ENCODE measurements at places on chromosomes 6 and 20.

- no peak for DNase-seq
Observed at GRCh38 chr6:52734072-52734471, 29.2 kb downstream of the GSTA2 start.

DNA sequence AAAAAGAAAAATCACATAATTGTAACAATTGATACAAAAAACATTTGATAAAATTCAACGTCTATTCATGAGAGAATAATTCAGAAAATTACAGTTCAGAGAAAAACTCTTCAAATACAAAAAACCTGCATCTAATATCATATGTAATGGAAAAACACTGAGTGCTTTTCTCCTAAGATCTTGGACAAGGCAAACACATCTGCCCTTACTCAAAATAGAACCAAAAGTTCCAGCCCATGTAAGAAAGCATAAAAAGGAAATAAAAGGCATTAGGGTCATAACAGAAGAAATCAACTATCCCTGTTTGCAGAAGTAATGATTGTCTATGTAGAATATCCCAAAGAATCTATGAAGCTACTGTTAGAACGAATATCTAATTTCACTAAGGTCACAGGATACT lies 721.4 kb downstream of the RFPL4B start:
- no peak for DNase-seq

- no peak for DNase-seq
Observed at GRCh38 chr6:123759472-123759871, 44.2 kb upstream of the NKAIN2 start.

DNA sequence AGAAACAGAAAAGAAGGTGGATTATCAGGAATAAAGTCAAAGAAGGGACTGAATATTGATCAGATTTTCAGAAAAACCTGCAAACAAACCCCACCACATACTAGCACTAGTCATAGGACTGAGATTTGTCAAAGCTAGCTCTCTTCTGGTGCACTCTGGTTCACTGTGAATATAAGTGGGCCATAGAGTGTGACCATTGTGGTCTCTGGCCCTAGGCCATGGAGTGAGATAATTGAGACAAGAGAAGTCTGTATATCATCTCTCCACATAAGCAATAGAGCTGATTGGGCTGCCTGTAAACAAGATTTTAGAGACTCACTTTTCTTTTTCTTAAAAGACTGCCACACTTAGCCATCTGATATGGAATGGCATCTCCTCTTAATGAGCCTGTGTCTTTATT lies 247.2 kb downstream of the LAMA2 start:
- no peak for DNase-seq

DNA sequence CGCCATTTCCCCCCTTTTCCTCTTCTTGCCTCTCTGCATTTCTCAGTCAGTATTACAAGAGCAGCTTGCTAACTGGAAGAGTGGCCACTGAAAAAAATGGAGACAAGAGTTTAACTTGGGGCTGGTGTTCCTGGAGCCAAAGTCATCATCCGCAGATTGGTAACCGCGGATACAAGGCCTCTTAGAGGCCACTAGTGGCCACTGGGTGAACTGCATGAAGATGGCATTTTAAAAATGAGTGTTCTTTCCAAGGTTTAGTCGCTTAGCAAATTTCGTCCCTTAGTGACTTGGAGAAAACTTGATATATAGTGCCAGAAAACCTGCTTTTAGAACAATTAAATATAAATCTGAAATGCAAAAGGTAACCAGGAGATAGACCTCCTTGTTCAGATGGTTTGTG lies 4.8 kb downstream of the F13A1 start:
- DNase-seq: peak; percentile 14

GRCh38 chr6:81901551-81901966 lies 149.1 kb upstream of the TENT5A start:
- DNase-seq: no peak

DNA sequence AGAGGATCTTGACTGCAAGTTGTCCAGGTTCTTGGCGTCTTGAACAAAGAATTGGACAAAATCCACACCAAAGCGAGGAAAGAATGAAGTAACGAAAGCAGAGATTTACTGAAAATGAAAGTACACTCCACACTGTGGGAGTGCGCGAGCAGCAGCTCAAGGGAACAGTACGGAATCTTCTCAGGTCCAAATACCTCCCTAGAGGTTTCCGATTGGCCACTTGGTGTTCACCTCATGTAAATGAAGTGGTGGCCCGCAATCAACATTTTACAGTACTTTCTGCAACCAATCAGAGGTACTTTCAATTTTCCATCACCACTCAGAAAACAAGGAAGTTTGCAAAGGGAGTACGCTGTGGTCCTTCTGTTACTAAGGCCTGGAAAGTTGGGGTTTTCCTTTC lies 122.4 kb downstream of the PTPRK start:
- DNase-seq: no peak

DNA sequence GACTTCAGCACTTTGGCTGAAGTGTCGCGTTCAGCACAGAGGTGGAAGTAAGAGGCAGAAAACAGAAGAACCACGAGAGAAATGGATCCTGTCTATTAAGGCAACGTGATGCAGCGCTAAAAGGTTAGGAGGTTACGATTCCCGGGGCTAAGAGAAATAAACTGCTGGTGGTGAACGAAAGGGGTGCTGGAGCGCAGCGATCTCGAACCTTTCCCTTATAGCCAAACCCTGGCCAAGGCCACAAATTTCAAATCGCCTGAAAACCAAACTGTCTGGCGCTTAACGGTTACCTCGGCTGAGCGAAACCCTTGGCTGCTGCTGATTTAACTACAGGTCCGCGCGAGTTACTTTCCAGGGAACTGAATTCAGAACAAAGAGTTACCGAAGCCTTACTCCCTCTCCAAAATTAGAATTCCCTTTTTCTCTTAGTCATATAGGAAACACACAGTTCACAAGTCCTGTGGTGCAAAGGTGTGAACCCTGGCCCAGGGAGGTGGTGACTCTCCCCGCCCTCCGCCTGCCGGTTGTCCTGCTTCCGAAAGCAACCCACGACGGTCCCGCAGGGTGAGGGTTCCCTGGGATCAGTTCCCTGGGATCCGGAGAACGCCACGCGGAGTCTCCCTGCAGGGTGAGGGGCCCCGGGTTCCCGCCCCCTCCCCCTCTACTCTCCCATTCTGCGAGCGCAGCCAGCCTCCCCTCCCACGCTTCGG lies 1.3 kb upstream of the SLC35D3 start:
- peak; percentile 78 for DNase-seq
